ENCODE measurements at places on chromosomes 2 and 18.

DNA sequence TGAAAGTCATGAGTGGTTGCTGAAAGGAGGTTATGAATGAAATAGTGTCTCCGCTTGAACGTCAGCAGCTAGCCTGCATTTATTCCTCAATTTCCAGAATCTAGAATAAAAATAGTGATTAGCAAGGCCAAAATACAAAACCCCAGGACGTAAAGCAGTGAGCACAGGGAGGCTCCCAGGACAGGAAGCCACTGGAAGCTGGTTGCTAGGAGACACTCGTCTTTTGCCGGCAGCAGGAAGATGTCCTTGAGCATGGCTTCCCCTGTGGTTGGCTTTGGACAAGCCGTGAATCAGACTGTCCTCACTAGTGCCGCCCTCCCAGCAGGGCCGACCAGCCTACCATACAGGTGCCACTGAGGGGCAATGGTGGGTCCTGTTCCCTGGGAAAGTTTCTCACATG lies 374.4 kb downstream of the MTX2 start:
- DNase-seq = no peak

DNA sequence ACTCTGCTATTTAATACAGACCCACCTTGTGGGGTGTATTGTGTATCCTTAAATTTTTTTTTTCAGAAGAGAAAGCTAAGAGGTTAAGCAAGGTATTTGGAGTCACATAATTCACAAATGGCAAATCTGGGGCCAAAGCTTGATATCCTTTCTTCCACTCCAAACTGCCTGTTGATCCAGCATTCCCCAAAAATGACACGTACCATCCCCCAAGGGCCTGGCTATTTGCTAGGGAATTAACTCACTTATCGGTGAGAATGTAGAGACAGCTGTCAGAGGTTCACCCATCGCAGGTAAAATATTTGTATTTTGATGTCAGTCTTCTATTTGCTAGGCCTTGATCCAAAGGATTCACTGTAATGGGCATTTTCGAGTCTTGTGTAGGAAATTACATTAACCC lies 103.6 kb upstream of the FZD7 start:
- no peak for DNase-seq

GRCh38 chr2:197285361-197285760 lies 25.2 kb downstream of the ANKRD44 start:
- DNase-seq = no peak

DNA sequence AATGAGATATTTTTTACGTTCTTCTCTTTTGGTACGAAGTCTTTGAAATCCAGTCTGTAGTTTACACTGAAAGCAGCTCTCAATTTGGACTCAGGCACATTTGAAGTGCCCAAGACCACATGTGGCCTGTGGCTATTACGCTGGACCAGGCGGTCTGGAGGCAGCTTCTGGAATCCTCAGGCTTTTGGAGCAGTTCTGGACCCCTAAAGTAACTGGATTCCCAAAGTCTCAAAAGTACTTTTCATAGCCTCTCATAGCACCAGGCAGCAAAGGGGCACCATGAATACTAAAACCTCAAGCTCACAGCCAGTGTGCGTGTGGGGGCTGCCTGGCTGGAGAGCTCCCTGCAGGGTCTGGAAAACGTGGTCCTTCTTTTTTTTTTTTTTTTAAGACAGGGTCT lies 119.0 kb downstream of the SMAD7 start:
- DNase-seq = no peak

- no peak for DNase-seq
Observed at GRCh38 chr18:50057009-50057408, 137.9 kb downstream of the MYO5B start.

- DNase-seq = no peak
Observed at GRCh38 chr2:232332940-232333259, 45.7 kb upstream of the ALPP start.

GRCh38 chr2:6937582-6937981 lies 20.4 kb downstream of the RNF144A start:
- no peak for DNase-seq

DNA sequence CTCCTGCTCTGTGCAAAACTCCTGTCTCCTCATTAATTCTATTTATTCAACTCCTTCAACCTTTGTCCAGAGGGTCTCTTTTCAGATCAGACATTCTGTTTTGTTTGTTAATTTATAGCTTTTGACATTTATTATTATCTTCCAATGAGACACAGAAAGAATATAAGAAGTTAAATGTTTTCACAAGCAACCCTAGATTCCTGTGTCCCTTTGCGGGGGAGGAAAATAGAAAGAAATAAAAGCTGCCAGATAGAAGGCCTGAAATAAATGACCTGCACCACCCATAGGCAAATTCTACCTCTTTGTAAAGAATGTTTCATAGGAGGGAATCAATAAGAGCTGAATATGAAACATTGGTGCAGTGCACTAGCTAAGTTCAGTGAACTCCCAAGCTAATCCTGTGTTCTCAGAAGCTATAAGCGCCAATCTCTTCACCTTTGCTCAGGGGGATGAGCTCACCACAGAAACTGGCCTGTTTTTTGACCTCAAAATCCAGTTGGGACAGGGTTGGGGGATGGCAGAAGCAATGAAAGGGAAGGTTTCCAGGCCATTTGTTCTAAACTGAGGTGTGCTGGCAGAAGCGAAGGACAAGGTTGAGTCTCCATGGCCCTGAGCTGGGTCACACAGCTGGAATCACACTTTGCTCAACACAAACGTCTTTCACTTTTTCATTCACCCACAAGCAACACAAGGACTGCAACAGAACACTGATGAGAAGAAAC lies 258.6 kb downstream of the NRXN1 start:
- no peak for DNase-seq

GRCh38 chr18:3172097-3172496 lies 47.7 kb downstream of the MYOM1 start:
- no peak for DNase-seq

All from CD4-positive, alpha-beta T cell treated with Interleukin-15 for 4 hours (primary cell).